Fibroblast of the conjunctiva (primary cell): ENCODE measurements at places on chromosomes 3 and 15.

GRCh38 chr3:149296972-149297371, 36.5 kb downstream of the TM4SF18 start:
- no peak for DNase-seq

DNA sequence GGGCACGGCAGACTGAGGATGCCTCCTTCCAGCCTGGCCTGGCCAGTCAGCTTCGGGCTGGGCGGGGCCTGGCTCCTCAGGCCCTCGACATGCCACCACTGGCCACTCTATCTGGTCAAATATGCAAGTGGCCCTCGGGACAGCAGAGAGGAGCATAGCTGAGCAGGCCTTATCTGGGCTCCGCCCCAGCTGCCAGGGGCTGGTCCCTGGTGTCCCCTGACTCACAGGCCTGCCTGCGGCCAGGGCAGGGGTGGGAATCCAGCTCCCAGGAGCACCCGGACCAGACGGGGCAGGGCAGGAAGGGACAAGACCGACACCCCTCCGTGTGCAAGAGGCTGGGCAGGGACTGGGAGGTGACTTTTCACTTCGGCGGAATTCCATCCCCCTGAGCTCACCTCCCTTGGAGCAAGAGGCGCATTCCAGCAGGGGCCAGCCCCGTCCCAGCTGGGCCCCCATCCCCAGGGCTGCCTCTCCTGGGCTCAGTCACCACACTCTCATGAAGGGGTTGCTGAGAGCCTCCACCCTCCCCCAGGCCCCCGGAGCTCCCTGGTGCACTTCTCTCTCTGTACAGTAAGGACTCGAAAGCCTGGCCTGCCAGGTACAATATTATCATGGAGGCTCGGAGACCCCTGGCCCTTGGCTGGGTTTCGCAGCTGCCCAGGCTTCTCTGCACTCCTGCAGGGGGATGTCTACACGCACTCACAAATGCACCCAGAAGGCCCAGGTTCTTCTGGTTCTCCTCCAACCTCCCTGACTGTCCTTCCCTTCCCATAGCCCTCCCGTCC, 29.5 kb downstream of the WNT7A start:
- DNase-seq: no peak

GRCh38 chr3:147191795-147192385, 214.5 kb downstream of the ZIC4 start:
- peak; percentile 59 for DNase-seq

DNA sequence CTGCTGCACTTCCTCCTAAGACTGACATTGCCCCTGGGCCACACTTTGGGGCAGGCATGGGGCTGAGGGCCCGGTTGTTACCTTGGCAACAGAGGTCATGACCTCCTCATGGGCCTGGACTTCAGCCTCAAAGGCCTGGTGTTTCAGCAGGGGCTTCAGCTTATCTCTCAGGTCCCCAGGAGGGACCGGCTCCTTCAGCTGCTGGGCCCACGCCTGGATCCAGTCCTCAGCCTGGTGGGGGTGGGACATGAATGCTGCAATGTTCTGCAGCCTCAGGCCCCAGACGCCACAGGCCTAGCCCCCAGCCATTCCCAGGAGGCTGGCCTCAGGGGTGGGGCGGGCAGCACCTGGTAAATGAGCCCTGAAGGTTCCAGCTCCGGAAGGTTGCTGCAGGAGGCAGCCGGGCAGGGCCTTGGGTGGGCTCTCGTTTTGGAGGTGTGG, 27.6 kb downstream of the SPTBN5 start:
- DNase-seq: no peak

- no peak for DNase-seq
Observed at GRCh38 chr15:98927022-98927421, 80.6 kb downstream of the PGPEP1L start.

DNA sequence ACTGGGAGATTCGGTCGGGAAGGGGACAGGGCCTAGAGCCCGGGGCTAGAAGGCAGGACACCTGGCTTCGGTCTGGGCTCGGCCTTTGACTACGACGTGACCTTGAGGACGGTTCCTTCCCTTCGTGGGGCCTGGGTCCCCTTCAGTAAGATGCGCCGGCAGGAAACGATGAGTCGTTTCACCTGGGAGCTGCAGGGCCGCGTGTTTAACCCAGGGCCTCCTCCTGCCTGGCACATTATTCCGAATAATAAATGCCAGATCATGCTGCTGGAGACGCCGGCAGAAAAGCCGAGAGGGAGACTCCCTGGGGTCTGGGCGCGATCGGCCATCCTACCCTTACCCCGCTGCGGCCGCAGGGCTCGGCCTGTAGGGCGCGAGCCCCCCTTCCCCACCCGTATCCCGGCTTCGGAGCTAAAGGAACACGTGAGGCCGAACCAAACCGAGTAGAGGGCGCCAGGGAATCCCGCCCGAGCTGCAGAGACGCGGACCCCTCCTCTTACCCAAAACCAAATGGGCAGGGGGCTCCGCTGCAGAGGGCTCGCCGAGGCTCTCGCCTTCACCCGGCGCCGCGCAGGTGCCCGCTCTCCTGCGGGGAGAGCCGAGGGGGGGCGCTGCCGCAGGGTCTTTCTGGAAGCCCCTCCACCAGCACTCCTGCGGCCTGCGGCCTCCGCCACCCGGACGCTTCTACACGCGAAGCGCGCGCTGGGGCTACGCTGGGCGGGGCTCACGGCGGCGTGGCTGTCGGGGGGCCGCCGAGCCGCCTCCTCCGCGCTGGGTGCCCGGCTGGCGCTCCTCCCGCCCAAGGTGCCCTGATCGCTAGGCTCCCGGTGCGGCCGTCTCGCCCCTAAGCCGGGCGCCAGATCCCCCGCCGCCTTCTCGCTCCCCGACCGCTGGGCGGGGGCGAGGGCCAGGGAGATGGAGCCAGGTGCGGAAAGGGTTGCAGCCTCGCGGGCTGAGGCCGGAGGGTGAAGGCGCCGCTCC, at the start of gene BDH1:
BDH1 (minus strand) TSS at position 688 of the 981 bp plus-strand sequence. CDS start 9,525 bp downstream, outside the sequence.
- no peak for DNase-seq

DNA sequence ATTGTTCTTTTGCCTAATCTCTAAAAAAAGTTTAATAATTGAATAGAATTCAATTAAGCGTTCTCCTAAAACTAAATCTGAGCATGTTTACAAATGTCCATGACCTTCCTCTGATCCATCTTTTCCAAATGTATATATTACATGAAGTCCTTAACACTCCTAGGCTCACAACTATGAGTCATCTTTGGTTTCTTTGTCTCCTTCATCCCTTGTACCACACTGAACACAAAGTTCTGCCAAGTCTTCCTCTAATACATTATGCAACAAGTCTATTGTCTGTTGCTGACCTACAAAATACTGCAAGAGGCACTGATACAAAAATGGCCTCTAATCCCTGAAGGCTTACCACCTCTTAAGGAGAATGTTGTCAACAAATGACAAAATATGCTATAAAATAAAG, 550.2 kb downstream of the PYDC2 start:
- DNase-seq: no peak

DNA sequence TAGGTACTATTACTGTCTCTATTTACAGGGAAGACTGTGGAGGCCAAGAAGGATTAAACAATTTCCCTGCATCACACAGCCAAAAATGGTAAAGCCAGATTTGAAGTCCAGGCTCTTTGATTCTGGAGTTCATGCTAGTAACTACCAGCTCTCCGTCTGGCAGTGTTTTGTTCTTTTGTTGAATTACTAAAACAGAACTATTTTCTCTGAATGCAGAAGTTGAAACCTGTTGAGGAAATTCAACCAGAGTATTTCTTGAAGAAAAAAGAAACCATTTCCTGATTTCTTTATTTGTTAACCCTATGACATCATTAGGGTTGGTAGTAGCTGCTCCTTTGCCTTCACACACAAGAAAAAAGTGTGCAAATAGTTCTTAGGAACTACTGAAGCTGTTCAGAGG, 34.3 kb downstream of the CRTC3 start:
- DNase-seq: no peak

GRCh38 chr15:74791667-74792066, 9.8 kb downstream of the CSK start:
- no peak for DNase-seq

DNA sequence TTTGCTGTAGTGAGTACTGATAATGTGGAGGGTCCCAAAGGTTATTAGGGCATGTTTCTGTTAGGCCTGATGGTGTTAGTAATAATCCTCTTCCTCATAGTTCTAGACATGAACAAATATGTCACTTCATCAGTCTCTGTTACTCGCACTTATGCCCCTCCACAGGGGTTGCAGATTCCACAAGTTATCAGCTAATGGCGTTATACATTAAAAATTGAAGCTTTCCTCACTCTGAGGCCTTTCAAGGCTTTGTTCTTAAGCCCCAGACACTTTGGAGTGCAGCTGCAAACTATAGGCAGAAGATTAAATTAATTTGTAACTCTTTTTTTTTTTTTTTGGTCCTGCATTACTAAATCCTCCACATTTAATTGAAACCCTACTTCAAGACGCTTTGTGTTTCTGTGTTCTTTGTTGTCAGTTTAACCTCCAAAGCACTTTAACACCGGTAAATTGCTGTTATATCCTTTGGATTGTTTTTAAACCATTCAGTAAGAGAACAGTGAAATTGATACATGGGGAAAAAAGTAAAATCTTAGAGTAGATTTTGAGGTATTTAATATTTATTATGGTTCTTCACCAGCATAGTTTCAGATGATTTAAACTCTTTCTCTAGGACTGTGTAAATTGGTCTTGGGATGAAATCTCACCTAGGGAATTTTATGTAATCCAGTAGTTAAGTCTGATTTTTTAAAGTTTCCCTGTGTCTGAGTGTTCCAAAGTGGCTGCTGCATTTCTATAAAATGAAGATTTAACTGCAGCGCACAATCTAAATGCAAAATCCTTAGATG, 103.1 kb upstream of the SKOR1 start:
- no peak for DNase-seq

- DNase-seq: no peak
Observed at GRCh38 chr3:49397470-49397869, 14.3 kb downstream of the RHOA start.

- no peak for DNase-seq
Observed at GRCh38 chr3:117104792-117105191, 395.2 kb downstream of the TUSC7 start.

DNA sequence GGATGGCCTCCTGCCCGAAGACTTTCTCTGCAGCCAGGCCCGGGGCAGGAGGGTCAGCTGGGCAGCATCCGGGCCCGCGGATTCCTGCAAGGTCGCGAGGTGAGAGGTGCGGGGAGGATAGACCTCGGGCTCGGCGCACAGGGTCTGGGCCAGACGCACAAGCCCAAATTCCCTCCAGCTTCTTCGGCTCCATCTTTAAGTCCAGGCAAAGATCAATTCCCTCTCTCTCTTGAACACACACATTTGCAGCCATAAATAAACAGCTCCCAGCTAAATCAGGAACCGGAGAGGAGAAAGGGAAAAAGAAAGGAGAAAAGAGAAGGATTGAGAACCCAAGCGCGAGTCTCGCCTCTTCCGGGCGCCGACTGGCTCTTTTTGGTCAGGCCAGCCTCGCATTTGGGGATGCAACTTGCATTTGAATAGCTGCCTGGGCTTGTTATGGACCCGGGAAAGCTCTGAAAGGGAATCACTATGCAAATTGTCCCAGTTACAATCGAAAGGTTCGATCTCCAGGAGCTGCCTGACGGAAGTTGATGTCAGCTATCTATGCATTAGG, 14.5 kb upstream of the ONECUT1 start:
- no peak for DNase-seq

- no peak for DNase-seq
Observed at GRCh38 chr15:75696854-75697259, 15.8 kb downstream of the CSPG4 start.

GRCh38 chr3:120597445-120598049, 1.4 kb downstream of the NDUFB4 start:
- DNase-seq: no peak

- DNase-seq: no peak
Observed at GRCh38 chr3:31406896-31407295, 125.8 kb upstream of the STT3B start.

DNA sequence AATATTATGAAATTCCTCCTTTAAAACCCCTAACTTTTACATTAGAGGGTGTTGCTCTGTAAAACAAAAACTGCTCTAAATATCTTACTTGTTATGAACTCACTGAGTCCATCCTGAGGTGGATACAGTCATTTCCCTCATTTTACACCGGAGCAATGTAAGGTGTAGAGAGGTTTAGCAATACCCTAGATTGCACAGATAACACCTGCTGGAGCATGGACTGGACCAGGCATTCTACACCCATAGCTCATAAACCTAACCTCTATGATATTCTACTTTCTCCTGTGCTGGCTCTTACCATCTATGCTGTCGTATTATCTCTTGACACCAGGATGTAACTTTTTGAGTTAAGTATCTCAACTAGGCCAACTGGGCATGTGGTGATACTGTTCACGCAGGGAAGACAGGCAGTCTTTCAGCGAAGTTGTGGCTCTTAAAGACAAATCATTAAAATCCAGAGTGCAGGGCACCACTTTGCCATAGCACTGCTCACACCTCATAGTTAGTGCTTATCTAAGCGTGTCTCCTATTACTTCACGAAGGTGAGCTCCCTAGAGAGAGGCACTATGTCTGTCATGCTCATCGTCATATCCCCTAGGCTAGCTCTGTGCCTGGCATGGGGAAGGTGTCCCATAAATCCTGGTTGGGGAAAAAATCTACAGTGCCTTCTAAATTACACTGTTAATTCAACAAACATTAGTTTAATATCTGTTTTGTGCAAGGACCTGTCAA, 100.1 kb upstream of the SLC2A2 start:
- DNase-seq: no peak

GRCh38 chr3:129500334-129500658, 28.1 kb upstream of the RHO start:
- DNase-seq: no peak

GRCh38 chr3:115325539-115325938, 178.5 kb upstream of the ZBTB20 start:
- peak; percentile 23 for DNase-seq

DNA sequence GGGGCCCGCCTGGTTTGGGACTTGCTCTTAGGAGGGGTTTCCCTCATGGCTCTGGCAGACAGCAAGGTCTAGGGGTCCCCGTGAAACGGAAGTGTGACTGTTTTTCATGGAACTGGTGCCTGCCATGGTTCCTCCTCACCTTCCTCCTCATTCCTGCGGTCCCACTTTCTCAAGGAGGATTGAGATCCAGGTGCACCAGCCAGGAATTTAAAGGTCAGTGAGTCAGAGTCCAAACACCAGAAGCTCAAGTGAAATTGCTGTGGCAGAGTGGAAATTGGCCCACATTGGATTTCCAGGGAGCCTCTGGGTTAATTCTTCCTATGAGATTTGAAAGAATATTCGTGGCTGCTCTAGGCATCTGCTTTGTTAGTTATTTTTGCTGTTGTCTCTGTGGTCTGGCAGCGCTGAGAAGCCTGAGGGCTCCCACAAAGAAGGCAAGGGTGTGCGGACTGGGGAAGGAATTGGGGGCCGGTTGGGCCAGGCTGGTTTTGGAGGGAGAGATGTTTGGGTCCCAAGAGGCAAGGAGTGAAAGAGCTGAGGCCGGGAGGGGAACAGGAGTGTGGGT, 60.4 kb upstream of the TNFAIP8L3 start:
- no peak for DNase-seq

DNA sequence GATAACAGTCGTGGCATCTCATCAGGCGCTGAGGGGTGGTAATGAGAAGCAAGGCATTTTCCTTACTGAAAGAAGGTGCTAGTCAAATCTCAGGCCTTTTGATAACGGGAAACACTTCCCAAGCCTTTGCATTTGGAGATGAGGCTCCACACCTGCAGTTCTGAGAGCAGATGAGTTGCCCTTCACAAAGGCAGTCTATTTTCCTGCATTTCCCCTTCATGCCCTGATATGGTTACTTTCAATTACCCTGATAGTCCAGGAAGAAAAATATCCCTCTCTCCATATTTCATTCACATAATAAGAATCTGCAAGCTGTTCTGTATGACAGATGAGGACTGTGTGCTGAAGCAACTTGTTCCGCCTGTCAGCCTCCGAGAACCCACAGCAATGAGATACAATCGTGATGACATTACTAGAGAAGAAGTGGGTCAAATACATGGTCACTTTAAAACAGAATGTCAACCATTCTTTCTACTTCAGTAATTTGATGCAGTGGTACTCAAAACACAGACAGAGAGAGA, 25.0 kb downstream of the FHIT start:
- DNase-seq: no peak
